ENCODE measurements at places on chromosomes 13 and 19.

DNA sequence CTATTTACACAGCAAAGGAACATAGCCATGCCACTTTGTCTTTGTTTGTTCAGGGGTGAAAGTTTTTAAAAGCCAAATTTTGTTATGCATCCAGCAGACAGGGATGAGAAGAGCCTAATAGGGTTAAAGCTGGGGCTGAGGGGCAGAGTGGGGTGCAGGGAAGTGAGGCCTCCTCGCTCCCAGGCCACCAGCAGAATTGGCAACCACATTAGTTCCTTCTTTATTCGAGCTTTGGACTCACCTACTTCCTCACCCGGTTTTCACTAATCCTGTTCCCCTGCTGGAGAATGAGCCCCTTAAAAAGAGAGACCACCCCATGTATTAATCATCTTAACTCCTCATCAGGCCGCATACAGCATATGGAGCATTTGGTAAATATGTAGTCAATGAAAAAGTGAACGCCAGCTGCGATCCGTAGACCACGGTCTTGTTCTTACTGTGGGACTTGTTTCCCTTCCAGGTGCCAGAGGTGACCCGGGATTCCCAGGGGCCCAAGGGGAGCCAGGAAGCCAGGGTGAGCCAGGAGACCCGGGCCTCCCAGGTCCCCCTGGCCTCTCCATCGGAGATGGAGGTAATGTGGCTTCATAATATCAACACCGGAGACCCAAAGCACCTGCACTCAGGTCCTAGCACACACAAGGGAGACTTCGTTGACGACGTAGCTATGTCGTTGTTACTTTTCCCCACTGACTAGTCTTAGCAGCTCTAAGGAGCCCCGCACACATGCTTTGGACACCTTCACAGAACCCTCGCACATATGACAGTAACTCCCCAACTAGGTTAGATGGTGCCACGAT, 112.1 kb downstream of the RAB20 start:
- DNase-seq: no peak

DNA sequence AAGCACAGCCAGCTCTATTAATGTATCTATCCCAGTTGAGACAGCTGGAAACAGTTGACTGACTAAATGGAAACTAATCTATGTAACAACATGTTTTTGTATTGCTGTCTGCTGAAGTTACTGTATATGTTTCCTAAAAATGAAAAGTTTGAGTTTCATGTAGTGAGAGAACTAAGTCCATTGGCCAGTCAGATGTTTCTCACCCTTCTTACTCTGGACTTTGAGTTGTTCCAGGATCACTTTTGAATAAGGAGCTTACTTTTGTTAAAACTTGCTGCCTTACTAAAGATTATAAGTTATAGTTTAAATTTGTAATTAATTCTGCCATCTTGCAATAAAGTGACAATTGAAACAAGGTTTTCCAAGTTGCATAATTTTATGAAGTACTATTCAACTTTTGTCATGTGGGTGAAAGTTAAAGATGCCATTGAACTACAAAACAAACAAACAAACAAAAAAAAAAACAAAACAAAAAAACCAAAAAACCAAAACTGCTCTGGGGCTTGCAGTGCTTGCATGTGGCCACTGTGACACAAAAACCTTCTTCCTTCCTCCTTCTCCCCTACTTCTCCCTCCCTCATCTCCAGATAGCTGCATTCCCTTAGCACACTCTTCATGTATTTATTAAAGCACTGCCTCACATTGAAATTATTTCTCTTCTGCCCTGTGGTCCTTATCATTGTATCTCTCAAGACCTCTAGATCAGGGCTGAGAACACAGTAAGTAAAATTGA, 15.3 kb downstream of the WDFY2 start:
- no peak for DNase-seq

DNA sequence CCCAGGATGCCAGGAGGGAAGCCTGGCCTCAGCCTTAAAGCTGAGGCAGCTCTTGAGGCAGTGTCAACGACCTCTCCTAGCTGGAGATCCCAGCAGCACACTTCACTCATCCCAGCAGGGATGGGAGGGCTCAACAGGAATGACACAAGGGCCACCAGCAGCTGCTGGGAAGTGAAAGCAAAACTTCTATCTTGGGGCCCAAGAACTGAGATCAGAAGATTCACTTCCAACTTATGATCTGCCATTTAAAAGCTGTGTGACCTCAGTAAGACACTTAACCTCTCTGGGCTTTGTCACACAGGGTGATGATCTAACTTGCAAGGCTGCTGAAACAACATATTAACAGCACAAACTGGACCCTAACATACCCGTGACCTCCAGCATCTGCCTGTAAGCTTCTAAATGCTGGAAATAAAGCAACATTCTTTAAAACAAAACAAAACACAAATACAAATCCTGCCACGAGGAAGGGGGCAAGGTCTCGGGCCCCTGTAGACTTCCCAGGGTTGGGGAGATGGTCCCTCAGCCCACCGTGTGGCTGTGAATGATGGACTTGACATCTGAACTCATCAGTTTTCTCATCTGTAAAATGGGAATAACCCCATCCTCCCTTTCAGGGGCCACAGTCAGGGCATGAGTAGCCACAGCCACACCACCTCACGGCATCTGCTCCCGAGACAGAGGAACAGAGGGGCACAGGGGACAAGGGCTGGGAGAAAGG, 22.7 kb downstream of the ELL start:
- no peak for DNase-seq

- no peak for DNase-seq
These were observed 28.9 kb downstream of the MLLT1 start for GRCh38 chr19:6250909-6251308.

DNA sequence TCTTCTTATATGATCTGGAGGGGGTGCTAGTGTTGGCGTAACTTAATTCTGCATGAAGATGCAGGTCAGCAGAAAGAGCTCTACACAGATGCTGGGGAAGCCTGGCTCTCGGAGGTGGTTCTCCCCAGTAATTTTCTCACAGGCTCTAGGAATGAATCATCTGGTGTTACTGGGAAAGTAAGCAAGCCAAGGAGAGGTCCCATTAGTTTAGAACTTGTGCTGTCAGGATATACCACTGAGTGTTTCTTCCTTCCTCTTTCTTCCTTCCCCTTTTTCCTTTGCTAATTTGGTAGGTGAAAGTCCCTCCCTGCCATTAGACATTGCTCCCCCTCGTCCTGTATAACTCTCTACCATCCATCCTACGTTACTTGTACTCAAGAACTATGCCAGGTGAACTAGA, 68.3 kb downstream of the ATP8A2 start:
- DNase-seq: no peak

DNA sequence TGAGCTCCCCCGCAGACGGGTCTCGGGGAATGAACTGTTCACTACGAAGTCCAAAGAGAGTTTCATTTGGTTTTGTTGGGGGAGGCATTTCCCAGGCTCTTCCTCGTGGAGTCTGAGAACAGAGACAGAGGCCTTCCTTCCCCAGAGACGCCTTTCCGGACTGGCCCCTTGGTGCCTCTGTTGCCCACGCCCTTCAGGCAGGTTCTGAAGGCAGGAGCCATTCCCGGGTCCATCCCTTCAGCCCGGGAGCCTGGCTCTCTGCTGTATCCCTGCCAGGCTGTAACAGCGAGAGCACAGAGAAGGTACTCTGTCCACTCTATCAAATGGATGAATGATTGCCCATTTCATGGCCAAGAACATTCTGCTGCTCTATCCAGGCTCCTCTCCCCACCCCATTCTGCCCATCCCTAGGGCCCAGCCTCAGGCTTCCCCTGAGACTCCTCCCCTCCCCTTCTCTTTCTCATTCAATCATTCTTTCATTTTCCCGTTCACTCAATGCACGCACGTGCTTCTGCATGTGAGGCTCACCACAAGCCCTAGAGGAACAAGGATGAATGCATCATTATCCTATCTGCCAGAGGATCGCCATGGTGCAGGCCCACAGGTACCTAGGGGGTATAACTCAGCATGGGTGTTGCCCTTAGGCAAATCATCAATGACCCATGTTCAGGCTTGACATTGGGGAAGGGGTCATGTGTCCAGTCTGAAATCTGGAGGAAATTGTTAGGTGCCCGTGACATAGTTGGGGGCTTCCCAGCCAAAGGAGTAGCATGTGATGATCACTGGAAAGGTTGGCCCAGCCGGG, 298.6 kb downstream of the ZNF536 start:
- no peak for DNase-seq

DNA sequence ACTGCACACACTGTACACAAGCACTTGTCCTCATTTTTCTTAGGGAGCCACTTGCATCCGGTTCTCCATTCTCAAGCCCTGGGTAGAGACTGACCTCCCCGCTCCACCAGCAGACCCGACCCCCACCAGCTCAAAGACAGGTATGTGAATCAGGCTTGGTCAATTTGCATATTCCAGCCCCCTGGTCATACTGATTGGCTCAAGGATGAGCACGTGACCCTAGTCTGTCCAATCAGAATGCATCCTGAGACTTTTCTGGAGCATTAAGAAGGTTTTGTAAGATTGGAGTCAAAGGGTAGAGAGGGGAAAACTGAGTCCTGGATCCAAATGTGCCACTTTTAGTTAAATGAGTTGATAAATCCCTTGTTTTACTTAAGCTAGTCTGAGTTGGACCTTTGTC, 34.1 kb downstream of the NOTCH3 start:
- DNase-seq: no peak
